Esophagus mucosa (tissue), 1 donor: ENCODE measurements at places on chromosomes 11 and 22. TPM values are rescaled to one million over a fixed set of nuclear protein-coding genes. Genes with fewer than 3 reads are reported as not detected.

MAPK11 gene
- total RNA-seq: 5.8 TPM

BBOX1 gene
- total RNA-seq: 13.7 TPM

SLC17A6 gene
- total RNA-seq: not detected

SAA4 gene
- 0.64 TPM for total RNA-seq

OOSP1 gene
- not detected for total RNA-seq

MUC6 gene
- not detected for total RNA-seq

PLAAT2 gene
- 0.84 TPM for total RNA-seq
